HTR-8/SVneo (cell line): ENCODE measurements at places on chromosomes 6 and 20.

DNA sequence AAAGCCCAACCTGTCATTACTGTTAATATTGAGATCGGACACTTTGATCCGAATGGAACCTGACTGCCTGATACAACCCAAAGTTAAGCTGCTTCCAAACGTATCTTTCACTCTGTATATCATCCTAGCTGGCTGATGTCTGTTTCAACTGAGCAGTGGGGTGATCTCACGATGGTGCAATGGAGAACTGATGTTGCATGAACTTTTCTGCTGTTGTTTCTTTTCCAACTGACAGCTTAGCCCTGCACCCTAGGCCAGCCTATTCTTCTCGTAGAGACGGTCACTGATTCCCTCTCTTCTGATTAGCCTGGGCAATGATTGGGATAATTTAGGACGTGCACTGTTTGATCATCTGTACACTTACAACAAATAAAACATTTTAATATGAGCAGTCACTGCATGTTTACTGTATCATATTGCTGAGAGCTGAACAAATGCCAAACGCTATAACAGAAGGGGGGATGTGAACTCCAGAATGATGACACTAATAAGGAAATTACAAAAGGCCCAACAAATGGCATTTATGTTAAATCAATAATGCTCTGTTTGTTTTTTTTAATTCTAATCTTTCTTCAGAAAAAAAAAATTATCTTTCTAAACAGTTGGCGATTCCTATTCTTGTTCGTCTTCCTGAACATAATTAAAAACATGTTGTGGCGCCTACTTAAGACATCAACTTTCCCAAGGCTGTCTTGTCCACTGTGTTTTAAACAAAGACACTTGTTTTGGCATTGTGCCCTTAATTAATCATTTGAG is 184.8 kb downstream of the ZNF217 start:
- DNase-seq = no peak

- no peak for DNase-seq
Observed at GRCh38 chr6:47915017-47915416, 133.2 kb downstream of the OPN5 start.

DNA sequence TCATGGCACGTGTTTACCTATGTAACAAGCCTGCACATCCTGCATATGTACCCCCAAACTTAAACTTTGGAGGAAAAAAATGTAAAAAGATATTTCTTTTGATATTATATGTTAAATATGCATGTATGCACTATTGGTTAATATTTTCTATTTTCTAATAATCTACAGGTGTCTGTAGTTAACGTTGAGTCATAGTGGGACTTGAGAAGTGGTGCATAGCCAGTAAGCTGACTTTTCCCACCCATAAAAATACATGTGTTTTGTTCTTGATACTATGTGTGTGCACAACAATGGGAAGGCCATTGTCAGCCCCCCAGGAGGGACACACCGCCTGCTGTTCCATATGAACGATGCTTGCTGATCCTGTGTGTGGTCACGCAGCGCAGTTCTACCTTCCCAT is 49.1 kb downstream of the FAM120B start:
- DNase-seq = no peak

DNA sequence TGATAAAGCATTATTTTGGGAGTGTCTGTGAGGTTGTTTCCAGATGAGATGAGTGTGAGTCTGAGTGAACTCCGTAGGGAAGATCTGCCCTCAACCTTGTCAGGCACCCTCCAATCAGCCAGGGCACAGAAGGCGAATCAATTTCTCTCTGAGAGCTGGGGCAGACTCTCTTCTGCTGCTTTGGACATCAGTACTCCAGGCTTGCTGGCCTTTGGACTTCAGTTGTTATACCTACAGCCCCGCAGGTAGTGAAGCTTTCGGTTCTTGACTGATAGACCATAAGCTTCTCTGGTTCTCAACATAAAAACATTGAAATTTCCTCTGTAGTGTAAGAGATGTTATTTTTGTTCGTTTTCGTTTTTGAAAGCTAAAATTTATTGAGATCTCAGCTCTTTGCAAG is 71.4 kb downstream of the MAFB start:
- DNase-seq = no peak

DNA sequence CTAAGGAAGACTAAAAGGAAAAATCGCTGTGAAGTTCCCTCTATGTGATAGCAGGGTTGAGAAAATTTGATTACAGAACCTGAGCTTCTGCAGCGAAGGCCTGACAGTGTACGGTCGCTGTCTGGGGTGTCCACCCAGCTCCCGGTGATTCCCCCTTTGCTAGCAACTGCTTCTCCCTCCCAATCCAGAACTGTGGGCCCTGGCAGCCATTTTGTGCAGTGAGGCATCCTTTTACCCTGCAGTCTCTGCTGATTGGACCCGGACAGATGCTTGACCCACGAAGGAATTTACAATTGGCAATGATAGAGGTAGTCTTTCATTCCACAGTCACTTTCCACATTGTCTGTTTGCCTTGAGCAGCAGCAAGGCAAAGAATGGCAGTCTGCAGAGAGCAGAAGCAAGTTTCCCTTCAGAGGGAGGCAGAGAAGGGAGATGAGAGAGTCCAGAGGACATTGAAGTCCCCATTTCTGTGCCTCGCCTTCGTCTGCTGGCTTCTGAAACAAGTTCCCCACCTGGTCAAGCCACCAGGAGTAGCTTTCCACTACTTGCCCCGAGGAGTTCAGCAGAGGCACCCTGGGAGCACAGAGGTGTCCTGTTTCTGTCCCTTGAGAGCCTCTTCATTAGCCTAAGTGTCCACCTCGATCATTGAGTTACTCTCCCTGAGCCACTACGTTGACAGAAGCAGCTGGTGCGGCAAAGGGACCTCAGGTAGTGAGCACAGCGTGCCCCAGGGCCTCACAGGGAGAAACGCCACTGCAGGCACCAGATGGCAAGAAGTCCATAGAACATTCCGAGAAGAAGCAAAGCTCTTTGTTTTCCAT is 370.3 kb downstream of the NRN1 start:
- DNase-seq = no peak
